ENCODE measurements at places on chromosomes 4 and X.

DNA sequence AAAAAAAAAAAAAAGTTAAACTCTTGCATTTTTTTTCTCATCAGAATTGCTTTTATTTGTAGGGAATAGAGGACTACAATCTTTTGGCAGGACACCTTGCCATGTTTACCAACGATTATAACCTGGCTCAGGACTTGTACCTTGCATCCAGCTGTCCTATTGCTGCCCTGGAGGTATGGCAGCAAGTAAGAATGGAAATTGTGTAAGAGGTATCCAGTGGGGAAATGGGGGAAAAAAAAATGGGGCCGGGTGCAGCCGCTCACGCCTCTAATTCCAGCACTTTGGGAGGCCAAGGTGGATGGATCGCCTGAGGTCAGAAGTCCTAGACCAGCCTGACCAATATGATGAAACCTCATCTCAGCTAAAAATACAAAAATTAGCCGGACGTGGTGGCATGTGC is 49.8 kb downstream of the WDR19 start:
- no peak for DNase-seq
- no peaks in the 10 kb centered on the region for H3K27me3 ChIP-seq
- no peak overlapping the region for H3K27ac ChIP-seq
- H3K4me1 ChIP-seq, result no peaks in the 10 kb centered on the region

- H3K27me3 ChIP-seq, result peaks cover 17% of the 10 kb centered on the region
- no peak within 1 kb of the TSS for H3K4me3 ChIP-seq
- DNase-seq, result peak; percentile 94
- H3K36me3 ChIP-seq, result peaks cover 12% of the 10 kb centered on the region
Measured at GRCh38 chr4:102826890-102827673, at the start of gene UBE2D3. TSS of gene UBE2D3 (minus strand) at chr4:102827551. CDS start at chr4:102826508, 1,043 bp downstream.

DNA sequence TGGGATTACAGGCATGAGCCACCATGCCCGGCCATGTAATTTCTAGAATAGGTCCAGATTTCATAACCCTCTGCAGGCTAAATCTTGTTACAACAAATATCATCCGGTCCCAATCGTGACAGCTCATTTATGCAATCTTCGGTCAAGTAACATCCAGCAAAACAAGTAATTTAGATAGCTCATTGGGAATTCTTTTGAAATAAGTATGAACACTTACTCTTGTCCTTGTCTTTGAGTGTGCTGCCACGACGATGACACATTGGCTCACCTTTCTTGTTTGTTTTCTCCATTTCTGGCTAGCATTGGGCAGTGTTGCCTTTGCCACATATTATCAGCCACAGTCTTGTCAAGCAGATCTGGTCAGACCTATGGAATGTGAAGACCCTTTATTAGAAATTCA is 92.0 kb downstream of the PHEX start:
- no peaks in the 10 kb centered on the region for H3K27me3 ChIP-seq
- DNase-seq, result no peak
- no peak overlapping the region for H3K4me3 ChIP-seq
- H3K27ac ChIP-seq, result no peak overlapping the region
- no peaks in the 10 kb centered on the region for H3K36me3 ChIP-seq
- no peaks in the 10 kb centered on the region for H3K4me1 ChIP-seq

DNA sequence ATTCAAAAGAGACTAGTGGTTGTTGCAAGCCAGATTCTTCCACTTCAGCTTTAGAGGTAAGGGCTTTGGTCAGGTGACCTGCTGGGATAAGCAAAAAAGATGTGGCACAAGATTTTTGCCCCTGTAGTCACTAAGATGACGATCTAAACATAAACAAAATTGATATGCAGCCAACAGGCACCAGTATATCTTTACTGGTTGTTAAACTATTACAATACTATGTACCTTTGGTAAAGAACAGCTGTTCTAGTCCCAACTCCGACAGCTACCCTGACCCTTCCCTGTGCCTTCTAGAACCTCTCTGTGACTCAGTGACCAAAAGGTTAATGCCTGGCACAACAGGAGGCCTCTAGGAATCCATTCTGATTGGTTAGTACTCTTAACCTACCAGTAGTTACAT is 59.6 kb downstream of the MGST2 start:
- H3K4me1 ChIP-seq, result peaks cover 20% of the 10 kb centered on the region
- peaks cover 20% of the 10 kb centered on the region for H3K36me3 ChIP-seq
- no peak overlapping the region for H3K4me3 ChIP-seq
- H3K27me3 ChIP-seq, result peaks cover 9% of the 10 kb centered on the region

DNA sequence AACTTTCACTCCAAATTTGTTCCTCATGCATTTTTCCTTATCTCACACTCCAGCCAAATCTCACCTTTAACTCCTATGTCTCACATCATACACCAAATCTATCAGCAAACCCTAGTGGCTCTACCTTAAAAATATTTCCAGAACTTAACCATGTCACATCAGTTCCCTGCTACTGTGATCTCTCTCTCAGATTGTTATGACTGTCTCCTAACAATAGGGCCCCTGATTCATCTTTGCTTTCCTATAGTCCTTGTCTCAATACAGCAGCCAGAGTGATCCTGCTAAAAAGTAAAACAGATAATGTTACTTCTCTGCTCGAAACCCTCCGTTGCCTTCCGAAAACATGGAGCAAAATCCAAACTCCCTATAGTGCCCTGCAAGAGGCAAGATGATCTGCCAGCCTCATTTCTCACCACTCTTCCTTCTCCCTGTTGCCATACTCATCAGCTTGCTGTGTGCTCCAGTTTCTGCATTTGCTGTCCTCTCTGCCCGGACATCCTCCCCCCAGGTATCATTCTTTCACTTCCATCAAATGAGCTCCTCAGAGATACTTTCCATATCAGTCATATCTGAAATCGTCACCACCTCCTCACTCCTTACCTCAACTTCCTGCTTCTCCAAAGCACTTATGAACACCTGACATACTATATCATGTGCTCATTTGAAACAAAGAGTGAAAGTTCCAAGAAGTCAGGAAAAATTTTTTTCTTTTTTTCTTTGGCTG is 293.4 kb upstream of the NR3C2 start:
- no peaks in the 10 kb centered on the region for H3K4me1 ChIP-seq
- no peak overlapping the region for H3K27ac ChIP-seq
- H3K36me3 ChIP-seq, result no peaks in the 10 kb centered on the region
- H3K27me3 ChIP-seq, result no peaks in the 10 kb centered on the region
- H3K4me3 ChIP-seq, result no peak overlapping the region
- DNase-seq, result no peak

GRCh38 chr4:73676861-73677323 is 56.7 kb upstream of the RASSF6 start:
- H3K36me3 ChIP-seq, result no peaks in the 10 kb centered on the region
- H3K27me3 ChIP-seq, result no peaks in the 10 kb centered on the region
- H3K4me1 ChIP-seq, result no peaks in the 10 kb centered on the region
- no peak for DNase-seq

GRCh38 chr4:126959056-126959745 is 673.6 kb upstream of the INTU start:
- H3K27me3 ChIP-seq, result peaks cover 5% of the 10 kb centered on the region
- no peaks in the 10 kb centered on the region for H3K36me3 ChIP-seq
- H3K4me3 ChIP-seq, result no peak overlapping the region
- no peak overlapping the region for H3K27ac ChIP-seq

GRCh38 chrX:46730765-46731164 is 28.2 kb downstream of the SLC9A7 start:
- no peak overlapping the region for H3K4me3 ChIP-seq
- peaks cover 2% of the 10 kb centered on the region for H3K36me3 ChIP-seq
- no peak for DNase-seq
- H3K27me3 ChIP-seq, result peaks cover 3% of the 10 kb centered on the region
- peaks cover 2% of the 10 kb centered on the region for H3K4me1 ChIP-seq

GRCh38 chr4:183666088-183666487 is 7.0 kb downstream of the TRAPPC11 start:
- H3K4me1 ChIP-seq, result peaks cover 2% of the 10 kb centered on the region
- H3K36me3 ChIP-seq, result peaks cover 15% of the 10 kb centered on the region
- no peaks in the 10 kb centered on the region for H3K27me3 ChIP-seq
- H3K27ac ChIP-seq, result no peak overlapping the region
- no peak for DNase-seq

DNA sequence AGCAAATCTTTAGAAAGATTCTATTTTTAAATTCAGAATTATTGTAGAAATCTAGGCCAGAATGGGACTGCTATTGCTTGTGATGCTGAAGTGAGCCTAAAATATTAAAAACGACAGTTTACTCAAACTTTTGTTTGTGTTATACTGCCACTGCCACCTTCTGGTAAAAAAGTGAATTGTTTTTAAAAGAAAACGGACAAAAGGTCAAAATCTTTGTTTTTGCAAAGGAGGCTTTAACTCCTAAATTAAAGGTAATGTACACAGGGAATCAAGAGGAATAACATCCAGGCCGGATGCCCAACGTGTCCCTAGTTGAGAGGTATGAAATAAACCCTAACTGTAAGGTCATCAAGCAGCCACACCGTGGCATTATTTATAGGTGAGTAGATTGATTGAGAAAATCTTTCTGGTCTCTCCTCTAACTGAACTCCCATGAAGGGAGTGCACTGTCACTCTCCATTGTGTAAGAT is 338.3 kb upstream of the GALNT7 start:
- H3K27me3 ChIP-seq, result no peaks in the 10 kb centered on the region
- no peaks in the 10 kb centered on the region for H3K4me1 ChIP-seq

GRCh38 chr4:144179152-144179739 is 38.7 kb upstream of the GYPA start:
- peaks cover 7% of the 10 kb centered on the region for H3K4me1 ChIP-seq
- DNase-seq, result no peak
- H3K4me3 ChIP-seq, result no peak overlapping the region
- no peaks in the 10 kb centered on the region for H3K27me3 ChIP-seq

All from endothelial cell (in vitro differentiated cells).